ENCODE measurements at places on chromosomes 4 and X.

DNA sequence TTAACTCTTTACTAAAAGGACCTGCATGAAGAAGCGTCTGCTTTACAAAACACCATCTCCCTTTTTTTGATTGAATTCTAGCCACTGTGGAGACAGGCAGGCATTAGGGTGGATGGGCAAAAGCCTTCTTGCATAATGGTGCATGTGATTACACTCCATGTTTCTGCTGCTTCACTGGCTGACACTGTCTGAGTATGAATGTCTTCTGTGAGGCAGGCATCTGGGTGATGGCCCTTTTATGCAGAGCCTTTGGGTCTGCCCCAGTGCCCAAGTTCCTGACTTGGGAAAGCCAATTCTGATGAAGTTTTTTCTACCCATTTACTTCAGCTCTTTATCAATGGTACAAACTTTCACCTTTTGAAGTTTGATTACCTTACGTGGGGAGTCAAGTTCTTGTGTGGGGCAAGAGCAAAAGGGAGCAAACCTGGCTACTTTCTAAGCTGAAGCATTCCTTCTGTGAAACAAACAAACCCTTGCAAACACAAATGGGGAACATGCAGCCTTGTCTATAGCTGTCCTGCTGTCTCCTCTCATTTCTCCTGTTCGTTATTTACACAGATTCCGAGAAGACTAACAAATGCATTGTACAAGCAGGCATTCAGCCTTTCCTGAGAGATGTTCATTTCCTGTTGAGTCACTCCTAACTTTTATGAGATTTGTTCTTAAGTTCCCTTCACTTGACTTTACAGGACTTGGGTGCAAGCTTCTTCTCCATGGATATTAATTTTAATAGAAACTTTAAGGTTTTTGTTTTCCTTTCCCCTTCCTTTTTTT lies 301.9 kb downstream of the TLL1 start:
- DNase-seq: peak; percentile 52

GRCh38 chr4:150874338-150875226 lies 140.5 kb downstream of the LRBA start:
- no peak for DNase-seq

DNA sequence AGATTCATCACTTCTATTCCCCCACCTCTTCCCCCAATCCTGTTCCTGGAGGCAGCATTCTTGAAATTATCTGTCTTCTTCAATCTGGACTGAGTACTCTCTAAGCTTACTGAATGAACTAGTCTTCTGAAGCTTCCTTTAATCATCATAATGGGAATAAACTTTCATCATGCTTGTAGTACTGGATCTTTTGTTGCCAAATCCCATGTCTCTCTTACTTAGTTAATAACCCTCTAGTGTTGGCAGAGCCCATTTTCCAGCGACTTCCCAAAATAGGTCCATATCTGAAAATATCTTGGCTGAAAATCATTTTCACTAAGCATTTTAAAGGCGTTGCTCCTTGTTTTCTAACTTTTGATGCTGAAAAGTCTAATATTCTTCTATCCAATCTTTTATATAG lies 39.6 kb downstream of the RPS6KA3 start:
- no peak for DNase-seq

DNA sequence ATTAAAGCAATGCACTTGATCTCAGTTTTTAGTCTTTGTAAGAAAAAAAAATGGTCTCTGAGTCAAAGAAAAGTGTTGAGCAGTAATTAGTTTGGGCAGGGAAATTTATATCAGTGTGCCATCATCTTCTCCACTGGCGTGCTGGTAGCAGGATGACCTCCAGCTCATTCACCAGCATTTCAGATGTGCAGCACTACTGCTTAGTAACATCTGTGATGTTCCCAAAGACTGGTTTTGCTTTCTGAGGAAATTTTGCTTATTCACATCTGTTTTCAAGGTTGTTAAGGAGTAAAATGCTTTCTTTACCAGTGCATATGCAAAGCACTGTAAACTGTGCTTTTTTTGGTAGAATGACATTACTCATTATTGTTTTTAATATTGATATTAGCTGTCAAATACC lies 540.4 kb downstream of the TRAM1L1 start:
- no peak for DNase-seq

DNA sequence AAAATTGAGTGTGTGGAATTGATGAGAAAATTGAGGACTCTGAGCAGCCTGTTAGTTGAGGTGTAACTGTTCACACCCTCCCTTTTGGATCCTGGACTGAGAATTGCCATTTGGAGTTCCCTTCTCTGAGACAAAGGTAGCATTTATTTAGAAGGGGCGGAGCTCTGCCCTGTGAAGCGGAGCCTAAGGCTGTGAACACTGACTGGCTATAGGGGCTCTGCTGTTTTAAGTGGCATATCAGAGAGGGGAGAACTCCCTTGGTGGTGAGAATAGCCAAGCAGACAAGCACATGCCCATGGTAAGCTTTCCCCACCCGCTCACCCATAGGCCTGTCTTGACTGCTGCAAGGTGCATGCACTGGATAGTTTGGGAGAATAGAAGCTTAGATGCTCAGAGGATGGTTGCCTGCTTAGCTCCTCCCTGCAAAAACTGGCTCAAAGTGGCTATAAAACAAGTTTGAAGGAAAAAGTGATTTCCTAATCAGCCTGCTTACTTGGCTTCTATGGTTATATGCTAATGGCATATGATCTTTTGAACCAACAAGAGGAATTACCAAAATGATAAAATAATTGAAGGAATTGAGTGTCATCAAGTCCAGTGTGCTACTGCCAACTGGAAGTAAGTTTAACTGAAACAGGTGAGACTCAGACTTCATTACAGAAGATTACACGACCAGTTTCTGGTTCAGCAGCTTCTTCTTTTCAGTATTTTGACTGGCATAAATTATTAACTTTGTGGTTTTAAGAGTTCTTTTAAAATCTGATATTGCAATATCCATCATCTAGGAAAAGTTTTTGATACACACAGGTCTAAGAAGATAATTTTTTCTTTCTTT lies 108.4 kb downstream of the AFF1 start:
- peak; percentile 68 for DNase-seq

DNA sequence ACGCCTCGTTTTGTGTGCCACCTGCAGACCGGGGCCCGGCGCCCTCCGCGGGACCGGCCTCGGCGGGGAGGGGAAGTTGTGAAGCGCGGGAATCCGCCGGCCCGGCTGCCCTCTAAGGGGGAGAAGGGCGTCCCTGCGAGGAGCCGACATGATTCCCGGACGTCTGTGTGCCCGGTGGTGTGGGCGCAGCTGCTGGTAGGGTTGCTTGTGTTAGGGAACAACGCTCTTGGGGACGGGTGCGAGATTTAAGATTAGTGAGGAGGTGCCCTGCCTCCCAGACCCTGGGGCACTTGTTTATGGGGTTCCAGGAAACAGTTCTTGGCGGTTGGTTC lies 627 bp downstream of the CDKN2AIP start:
- DNase-seq: peak; percentile 71

DNA sequence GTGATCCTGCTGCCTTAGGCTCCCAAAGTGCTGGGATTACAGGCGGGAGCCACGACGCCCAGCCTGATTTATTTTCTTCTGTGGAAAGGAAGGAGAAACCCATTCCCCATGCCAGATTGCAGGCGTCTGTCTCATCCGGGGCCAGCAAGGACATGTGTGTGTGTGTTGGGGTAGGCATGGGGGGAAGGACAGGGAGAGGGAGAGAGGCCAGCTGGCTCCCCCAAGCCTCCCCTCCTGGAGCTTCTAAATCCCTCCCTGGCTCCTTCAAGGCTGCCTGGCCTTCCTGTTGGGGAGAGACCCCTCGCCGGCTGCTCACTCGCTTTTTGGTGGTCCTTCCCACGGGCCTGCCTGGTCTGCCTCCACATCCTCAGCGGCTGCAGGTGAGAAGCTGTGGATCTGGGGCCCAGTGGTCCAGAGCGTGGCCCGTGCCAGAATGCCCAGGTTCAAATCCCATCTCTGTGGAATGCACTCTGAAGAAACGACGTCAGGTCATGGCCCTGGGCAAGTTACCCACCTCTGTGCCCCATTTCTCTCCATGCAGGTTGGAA lies 1.3 kb upstream of the PLXNB3 start:
- DNase-seq: no peak

DNA sequence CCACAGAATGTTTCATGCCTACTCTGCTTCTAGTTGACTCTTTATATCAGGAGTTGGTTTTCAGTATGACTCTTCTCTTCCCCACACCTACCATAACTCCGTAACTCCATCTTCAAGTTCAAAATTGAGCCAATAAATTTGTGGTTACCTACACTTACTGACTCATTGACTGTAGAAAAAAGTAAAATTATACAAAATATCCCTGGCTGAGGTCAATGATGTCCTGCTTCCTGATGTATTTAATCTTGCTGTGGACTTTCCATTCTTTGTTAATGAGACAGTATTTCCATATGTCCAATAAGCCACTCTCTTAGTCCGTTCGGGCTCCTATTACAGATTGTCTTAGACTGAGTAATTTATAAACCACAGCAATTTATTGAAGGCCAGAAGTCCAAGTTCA lies 9.9 kb upstream of the NLGN4X start:
- DNase-seq: no peak

- no peak for DNase-seq
These were observed 407.0 kb downstream of the BCOR start for GRCh38 chrX:39690541-39691415.

GRCh38 chrX:106791495-106791894 lies 11.0 kb upstream of the TBC1D8B start:
- no peak for DNase-seq

DNA sequence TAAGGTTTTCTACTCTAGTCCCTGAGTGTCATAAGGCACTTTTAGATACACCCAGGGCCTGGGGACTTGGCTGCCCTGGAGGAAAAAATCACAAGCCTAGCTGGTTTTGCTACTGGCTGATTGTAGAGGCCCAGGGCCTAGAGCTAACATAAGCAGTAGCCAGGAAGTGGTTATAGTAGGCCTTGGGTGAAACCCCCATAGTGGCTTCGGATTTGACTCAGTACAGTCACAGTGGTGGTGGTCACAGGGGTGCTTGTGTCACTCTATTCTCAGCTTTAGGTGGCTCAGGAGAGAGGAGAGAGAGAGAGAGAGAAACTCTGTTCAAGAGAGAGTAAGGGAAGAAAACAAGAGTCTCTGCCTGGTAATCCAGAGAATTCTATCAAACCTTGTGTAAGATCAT lies 194.5 kb upstream of the EDA2R start:
- DNase-seq: no peak

DNA sequence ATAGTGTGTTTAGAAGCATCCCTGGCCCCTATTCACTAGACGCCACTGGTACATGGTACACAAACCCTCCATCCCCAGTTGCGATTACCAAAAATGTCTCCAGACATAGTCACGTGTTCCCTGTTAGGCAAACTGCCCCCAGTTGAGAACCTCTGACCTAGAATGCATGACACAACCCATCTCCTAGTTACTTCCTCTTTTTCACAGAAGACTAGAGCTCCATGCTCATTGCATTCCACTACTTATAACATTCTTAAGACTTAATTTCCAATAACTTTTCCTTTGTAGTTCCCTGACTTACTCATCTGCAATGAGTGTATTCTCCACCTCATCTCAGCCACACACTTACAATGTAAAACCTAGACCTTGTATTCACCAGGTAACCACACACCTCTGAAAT lies 68.6 kb downstream of the PRSS12 start:
- DNase-seq: no peak

DNA sequence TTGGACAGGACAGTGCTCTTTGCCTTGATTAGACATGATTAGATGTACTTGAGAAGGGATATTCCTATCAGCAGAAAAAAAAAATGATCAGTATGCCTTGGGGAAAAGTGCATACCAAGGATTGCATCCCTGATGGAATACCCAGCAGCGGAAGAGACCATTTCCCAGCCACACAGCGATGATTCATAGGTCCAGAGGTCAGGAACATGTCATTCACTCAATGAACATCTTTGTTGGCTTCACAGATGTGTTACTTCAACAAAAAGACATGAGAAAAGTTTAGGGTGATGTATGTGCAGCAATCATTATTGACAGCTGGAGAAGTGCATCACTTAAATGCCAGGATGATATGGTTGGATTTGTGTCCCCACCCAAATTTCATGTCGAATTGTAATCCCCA lies 293.5 kb downstream of the ZNF674 start:
- DNase-seq: peak; percentile 76

DNA sequence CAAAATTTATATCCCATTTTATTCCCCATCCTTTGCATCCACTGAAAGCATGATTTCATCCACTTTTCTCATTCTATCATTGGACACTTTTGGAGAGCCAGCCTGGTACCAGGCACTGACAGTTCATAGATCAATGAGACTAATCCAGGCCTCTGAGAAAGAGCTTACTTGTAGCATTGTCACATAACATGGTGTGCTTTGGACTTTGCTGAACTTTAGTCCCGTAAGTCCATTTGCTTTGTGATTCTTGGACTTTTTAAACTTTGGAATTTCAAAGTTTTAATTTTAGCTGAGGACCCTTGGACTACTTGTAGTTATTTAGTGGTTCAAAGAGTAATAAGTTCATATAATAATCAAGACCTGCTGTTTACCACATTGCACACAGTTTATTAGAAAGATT lies 11.5 kb downstream of the LIAS start:
- DNase-seq: no peak

DNA sequence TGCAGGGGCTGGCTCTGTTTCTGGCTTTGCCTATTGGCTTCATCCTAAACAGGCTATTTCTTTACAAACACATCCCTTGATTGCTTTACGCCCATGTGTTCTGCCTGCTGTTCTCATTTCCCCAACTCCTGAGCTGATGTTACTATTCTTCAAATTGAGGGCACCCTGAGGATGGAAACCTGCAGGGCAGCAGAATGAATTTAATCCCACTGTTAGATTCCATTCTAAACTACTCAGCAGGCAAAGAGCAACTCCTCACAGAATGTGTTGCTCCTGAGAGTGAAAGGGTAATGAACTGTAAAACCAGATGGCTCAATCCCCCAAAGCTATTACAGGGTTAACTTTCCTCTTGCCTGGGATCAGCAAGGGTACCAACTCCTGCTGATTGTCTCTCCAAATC lies 75.7 kb downstream of the ANKRD50 start:
- DNase-seq: peak; percentile 56

Measured in islet precursor cell (in vitro differentiated cells).